SW480 (cell line): ENCODE measurements at places on chromosomes 12 and 14.

- no peak for DNase-seq
Observed at GRCh38 chr12:97324471-97324870, 138.1 kb upstream of the RMST start.

- DNase-seq = no peak
Observed at GRCh38 chr12:104435765-104436164, 21.0 kb upstream of the CHST11 start.

- DNase-seq = peak; percentile 93
Observed at GRCh38 chr14:90396341-90397339, at the start of gene CALM1. TSS of gene CALM1 (plus strand) at chr14:90397029. CDS start at chr14:90397231, 202 bp downstream.

DNA sequence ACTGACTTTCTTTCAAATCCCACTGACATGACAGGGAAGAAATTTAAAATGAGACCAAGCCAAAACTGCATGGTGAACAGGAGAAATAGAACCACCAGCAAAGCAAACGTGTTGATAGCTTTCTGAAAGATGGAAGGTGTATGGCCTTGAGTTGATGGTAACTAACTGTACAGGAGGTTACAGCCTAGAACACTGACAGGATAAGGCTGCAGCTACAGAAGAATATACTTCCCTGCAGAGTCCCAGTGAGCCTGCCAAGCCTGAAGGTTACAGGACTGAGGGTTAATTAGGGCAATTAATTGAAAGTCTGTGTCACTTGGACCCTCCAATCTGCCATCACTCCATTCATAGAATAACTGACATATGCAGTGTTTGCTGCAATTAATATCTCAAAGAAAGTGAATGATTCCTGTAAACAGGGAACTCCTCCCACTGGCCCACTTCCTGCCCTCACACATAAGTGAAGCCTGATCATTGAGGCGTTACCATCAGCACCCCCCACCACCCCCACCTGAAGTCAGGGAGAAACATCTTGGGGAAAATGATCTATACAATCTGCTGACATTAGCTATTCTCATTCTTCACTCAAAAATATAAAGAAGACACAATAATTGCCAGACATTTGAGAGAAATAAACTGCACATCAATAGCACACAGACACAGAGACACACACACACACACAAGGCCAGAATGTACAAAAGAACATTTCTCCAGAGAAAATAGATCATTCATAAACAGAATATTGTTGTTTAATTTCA lies 73.4 kb downstream of the GTF2A1 start:
- DNase-seq = no peak

DNA sequence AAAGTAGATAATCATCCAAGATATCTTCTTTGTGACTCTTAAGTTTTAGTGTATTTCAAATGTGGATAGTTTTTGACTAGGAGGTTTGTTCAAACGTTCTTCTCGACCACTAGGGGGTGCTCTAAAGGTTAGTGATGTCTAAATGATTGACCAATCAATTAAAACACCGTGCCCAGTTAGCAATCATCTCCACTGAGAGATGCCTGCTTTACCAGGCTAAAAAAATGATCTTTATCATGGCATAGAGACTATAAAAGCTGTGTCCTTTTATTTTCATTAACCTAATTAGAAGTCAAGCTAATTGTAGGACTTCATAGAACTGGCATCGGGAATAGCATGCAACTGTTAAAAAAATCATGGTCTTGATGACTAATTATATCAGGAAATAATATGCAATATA lies 153.9 kb downstream of the PRKCH start:
- DNase-seq = peak; percentile 51
